ENCODE measurements at places on chromosomes 2 and 18. TPM values are rescaled to one million over a fixed set of nuclear protein-coding genes. Genes with fewer than 3 reads are reported as not detected.

Gene TBR1
- total RNA-seq: not detected

Gene ZBTB14
- 13.3 TPM for total RNA-seq

Gene ELOA2
- not detected for total RNA-seq

Gene IFT172
- total RNA-seq: 38.1 TPM

Gene ABCG8
- total RNA-seq: not detected

Gene ASB18
- not detected for total RNA-seq

Gene WDR35
- total RNA-seq: 8.8 TPM

GRCh38 chr2:240972636-240973521, 25.5 kb upstream of the SNED1 start:
- no peaks in the 10 kb centered on the region for H3K27me3 ChIP-seq
- H3K36me3 ChIP-seq: no peaks in the 10 kb centered on the region
- no peak overlapping the region for H3K27ac ChIP-seq
- H3K4me1 ChIP-seq: no peaks in the 10 kb centered on the region
- no peak overlapping the region for H3K4me3 ChIP-seq

DNA sequence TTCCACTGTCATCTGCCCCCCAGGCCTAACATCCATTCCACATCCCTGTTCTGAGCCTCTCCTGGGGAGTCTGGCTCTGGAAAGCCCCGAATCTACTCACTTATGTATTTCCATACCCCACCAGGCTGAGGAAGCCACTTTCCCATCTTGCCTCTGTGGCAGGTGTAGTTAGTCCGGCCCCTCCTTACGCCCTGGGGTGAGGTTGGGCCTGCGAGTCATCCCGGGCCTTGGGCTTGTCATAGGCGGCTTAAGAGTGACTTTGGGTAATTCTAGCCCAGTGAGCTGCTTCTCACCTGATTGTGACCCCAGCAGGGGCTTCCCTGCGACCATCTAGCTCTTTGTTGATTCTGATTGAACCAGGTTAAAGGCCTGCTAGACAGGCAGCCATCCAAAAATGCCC, 21.1 kb downstream of the PCARE start:
- no peaks in the 10 kb centered on the region for H3K36me3 ChIP-seq
- H3K27me3 ChIP-seq: no peaks in the 10 kb centered on the region
- H3K4me1 ChIP-seq: no peaks in the 10 kb centered on the region
- H3K4me3 ChIP-seq: no peak overlapping the region

DNA sequence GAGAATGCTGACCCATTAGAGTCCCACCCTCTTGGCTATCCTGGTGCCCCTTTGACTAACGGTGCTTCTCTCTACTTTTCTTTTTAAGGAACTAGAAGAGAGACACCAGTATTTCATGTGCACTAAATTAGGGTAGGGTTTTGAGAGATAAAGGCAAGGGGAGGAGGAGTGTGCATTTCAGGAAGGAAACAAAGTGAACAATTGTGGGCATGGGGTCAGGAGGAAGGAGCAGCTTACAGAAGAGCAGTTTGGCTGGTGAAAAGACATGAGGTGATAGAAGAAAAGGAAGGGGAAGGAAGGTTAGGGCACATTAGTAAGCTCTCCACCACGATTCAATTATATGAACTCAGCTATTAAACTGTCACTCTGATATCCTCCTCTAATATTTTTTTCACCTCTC, 105.8 kb upstream of the CTAGE1 start:
- no peaks in the 10 kb centered on the region for H3K27me3 ChIP-seq
- no peaks in the 10 kb centered on the region for H3K4me1 ChIP-seq
- DNase-seq: no peak
- H3K36me3 ChIP-seq: no peaks in the 10 kb centered on the region
- H3K27ac ChIP-seq: no peak overlapping the region
- no peak overlapping the region for H3K4me3 ChIP-seq

- DNase-seq: peak; percentile 91
- H3K27ac ChIP-seq: peak overlapping the region; percentile 79
- no peaks in the 10 kb centered on the region for H3K36me3 ChIP-seq
- no peaks in the 10 kb centered on the region for H3K27me3 ChIP-seq
Observed at GRCh38 chr2:239465017-239466001, 64.5 kb upstream of the HDAC4 start.

GRCh38 chr2:101985101-101985792, 6.5 kb upstream of the IL1R2 start:
- H3K4me1 ChIP-seq: no peaks in the 10 kb centered on the region
- H3K36me3 ChIP-seq: no peaks in the 10 kb centered on the region
- DNase-seq: no peak
- peaks cover 4% of the 10 kb centered on the region for H3K27me3 ChIP-seq
- no peak overlapping the region for H3K27ac ChIP-seq

DNA sequence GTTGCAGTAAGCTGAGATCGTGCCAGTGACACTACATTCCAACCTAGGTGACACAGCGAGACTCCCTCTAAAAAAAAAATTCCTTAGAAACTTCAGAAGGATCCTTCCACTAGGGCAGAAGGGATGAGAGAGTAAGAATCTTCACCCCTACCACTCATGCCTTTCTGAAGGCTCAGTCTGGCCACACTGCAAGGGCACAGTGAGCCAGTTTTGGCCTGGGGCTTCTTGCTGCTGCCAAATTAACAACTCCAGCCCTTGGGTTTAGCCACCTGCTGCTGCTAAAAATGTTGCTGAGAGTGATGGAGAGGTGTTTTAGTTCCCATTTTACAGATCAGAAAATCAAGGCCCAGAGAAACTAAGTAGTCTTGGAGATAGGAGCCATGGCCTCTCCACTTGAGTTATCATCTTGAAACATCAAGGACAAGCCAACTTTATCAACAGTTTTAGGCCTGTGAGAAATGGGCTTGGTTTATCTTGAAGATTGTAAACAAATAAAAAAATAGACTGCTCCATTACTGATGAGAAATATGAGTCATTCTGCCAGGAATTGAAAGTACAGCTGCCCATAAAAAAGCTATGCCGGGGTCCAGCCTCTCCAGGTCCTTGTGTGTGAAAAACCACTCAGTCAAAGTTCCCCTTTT, 31.9 kb upstream of the CASP8 start:
- DNase-seq: no peak
- H3K4me3 ChIP-seq: no peak overlapping the region
- H3K27ac ChIP-seq: no peak overlapping the region
- H3K27me3 ChIP-seq: no peaks in the 10 kb centered on the region
- H3K36me3 ChIP-seq: no peaks in the 10 kb centered on the region

DNA sequence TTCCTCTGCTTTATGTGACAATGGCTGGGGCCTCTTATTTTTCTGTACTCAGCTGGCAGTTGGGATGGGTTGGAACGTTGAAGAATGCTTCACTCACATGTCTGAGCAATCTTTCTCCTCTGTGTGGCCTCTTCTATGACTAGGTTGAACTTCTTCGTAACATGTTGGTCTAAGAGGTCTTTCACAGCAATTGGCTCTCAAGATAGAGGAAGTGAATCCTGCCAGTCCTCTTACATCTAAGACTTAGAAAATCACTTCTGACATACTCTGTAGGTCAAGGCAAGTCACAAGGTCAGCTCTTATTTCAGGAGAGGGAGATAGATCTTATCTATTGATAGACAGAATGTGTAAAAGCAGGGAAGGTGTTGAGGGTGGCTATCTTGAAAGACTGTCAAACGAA, 174.1 kb downstream of the NYAP2 start:
- DNase-seq: no peak
- H3K36me3 ChIP-seq: no peaks in the 10 kb centered on the region
- H3K4me1 ChIP-seq: no peaks in the 10 kb centered on the region
- H3K27me3 ChIP-seq: no peaks in the 10 kb centered on the region

GRCh38 chr2:88071365-88071764, 3.7 kb downstream of the SMYD1 start:
- no peak for DNase-seq
- H3K27ac ChIP-seq: no peak overlapping the region
- H3K36me3 ChIP-seq: no peaks in the 10 kb centered on the region
- peaks cover 5% of the 10 kb centered on the region for H3K4me1 ChIP-seq

- H3K4me3 ChIP-seq: no peak overlapping the region
- no peak for DNase-seq
- H3K4me1 ChIP-seq: no peaks in the 10 kb centered on the region
- no peak overlapping the region for H3K27ac ChIP-seq
- H3K36me3 ChIP-seq: no peaks in the 10 kb centered on the region
- H3K27me3 ChIP-seq: no peaks in the 10 kb centered on the region
Observed at GRCh38 chr18:61651880-61652268, 240.9 kb downstream of the RNF152 start.

GRCh38 chr2:122868646-122869275, 1113.3 kb downstream of the TSN start:
- H3K4me3 ChIP-seq: no peak overlapping the region
- H3K27me3 ChIP-seq: no peaks in the 10 kb centered on the region
- DNase-seq: no peak
- H3K4me1 ChIP-seq: no peaks in the 10 kb centered on the region
- H3K36me3 ChIP-seq: no peaks in the 10 kb centered on the region

DNA sequence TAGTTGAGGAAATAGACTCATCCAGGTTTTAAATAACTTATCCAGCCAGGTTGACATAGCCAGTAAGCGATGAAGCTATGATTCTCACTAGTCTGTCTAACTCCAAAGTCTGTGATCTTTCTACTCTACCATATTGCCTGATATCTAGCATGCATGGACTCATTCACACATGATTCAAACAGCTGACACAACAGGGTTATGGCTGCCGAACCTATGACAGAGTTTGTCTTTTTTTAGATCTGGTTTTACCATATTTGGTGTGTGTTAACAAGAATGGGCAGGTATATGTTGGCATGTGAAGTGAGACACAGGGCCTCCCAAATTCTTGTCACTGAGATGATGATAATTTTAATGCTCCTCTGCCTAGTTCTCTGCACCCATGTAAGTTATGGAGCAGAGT, 210.6 kb downstream of the BABAM2 start:
- H3K4me1 ChIP-seq: peaks cover 13% of the 10 kb centered on the region
- DNase-seq: no peak
- H3K27me3 ChIP-seq: no peaks in the 10 kb centered on the region

DNA sequence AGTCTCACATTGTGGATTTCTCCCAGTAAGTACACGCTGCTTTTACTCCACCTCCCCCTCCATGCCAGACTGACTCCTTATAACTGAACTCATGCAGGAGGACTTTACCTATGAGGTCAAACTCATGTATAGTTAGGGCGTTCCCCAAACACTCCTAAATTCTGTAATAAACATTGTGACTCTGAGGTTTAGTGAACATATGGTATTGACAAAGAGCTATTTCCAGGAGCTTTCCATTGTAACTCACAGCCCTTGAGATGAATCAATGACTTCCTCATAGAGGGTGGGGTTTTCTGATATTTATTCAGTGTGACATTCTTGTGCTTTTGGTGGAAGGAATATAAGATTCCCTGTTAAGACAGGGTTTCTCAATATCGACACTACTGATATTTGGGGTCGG, 337.4 kb upstream of the SLC14A2 start:
- no peak overlapping the region for H3K4me3 ChIP-seq
- no peaks in the 10 kb centered on the region for H3K4me1 ChIP-seq
- no peaks in the 10 kb centered on the region for H3K27me3 ChIP-seq
- no peak overlapping the region for H3K27ac ChIP-seq
- no peaks in the 10 kb centered on the region for H3K36me3 ChIP-seq

DNA sequence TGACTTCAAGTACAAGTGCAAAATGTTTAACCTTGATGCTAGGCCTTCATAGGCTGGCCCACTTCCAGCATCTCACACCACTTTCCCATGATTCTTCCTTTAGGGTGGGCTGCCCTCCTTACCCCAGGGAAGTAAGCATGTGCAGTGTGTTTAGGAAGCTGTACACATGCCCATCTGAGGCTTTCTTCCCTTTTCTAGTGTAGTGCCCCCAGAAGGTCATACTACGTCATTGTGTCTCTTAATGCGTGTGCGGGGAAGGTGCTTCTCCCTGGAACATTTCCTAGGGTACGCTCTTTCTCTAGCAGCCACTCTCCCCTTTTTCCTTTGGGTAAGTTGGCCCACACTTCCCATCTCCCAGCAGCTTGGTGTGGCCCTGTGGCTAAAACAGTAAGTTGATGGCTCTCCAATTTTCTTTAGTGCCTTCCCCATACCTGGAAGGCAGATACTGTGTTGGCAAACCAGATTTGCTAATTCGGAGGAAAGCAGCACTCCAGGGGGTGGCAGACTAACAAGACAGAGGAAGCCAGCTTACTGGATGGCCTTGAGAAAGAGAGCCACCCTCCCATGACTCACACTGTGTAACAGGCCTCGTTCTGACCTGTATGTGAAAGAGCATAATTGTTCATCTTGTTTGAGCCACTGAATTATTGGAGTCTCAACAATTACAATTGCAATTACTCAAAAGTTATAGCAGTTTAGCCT, 1.1 kb upstream of the SULT6B1 start:
- DNase-seq: no peak
- H3K27ac ChIP-seq: no peak overlapping the region
- no peaks in the 10 kb centered on the region for H3K36me3 ChIP-seq

DNA sequence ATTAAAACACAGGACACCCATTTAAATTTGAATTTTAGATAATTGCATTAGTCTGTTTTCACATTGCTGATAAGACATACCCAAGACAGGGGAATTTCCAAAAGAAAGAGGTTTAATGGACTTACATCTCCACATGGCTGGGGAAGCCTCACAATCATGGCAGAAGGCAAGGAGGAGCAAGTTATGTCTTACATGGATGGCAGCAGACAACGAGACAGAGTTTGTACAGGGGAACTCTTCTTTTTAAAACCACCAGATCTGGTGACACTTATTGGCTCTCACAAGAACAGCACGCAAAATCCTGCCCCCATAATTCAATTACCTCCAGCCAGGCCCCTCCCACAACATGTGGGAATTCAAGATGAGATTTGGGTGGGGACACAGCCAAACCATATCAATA, 79.8 kb upstream of the SMAD2 start:
- no peak for DNase-seq
- H3K4me3 ChIP-seq: no peak overlapping the region
- H3K4me1 ChIP-seq: peaks cover 9% of the 10 kb centered on the region
- no peaks in the 10 kb centered on the region for H3K36me3 ChIP-seq
- H3K27me3 ChIP-seq: no peaks in the 10 kb centered on the region
- no peak overlapping the region for H3K27ac ChIP-seq

GRCh38 chr2:11830708-11831301, 84.4 kb downstream of the LPIN1 start:
- peak overlapping the region; percentile 86 for H3K27ac ChIP-seq
- H3K4me3 ChIP-seq: peak overlapping the region; percentile 39
- H3K27me3 ChIP-seq: no peaks in the 10 kb centered on the region

GRCh38 chr2:47012189-47012588, 96.6 kb upstream of the MCFD2 start:
- H3K36me3 ChIP-seq: peaks cover 42% of the 10 kb centered on the region
- H3K27ac ChIP-seq: no peak overlapping the region
- no peak overlapping the region for H3K4me3 ChIP-seq
- no peaks in the 10 kb centered on the region for H3K27me3 ChIP-seq
- DNase-seq: no peak

GRCh38 chr2:219352448-219353023, 20.0 kb upstream of the RESP18 start:
- H3K4me1 ChIP-seq: no peaks in the 10 kb centered on the region
- H3K36me3 ChIP-seq: no peaks in the 10 kb centered on the region
- H3K27ac ChIP-seq: no peak overlapping the region
- no peak overlapping the region for H3K4me3 ChIP-seq
- DNase-seq: peak; percentile 55

- DNase-seq: no peak
- H3K4me3 ChIP-seq: no peak overlapping the region
- no peaks in the 10 kb centered on the region for H3K4me1 ChIP-seq
- no peak overlapping the region for H3K27ac ChIP-seq
Observed at GRCh38 chr2:221693365-221693764, 121.3 kb upstream of the EPHA4 start.

- no peaks in the 10 kb centered on the region for H3K27me3 ChIP-seq
- no peak overlapping the region for H3K4me3 ChIP-seq
- H3K4me1 ChIP-seq: no peaks in the 10 kb centered on the region
- no peak overlapping the region for H3K27ac ChIP-seq
- DNase-seq: no peak
Observed at GRCh38 chr18:11322716-11323115, 173.3 kb upstream of the PIEZO2 start.
